DMS79 (cell line): ENCODE measurements at places on chromosomes 2 and 18.

DNA sequence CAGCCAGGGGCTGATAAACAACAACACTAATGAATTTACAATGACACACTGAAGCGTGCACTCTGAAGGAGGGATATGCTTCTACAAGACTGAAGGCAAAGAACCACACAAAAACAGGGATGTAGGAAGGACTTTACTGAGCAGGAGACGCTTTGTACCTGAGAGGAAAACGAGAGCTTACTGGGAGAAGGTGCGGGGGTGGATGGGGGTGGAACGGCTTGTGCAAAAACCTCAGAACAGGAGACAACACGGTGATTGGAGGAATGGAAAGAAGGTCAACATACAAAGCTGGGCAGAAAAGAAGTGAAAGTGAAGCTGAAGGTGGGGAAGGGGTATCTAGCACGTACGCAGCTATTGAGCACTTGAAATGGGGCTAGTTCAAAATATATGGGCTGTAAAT, 93.1 kb downstream of the SLC8A1 start:
- DNase-seq = peak; percentile 50

DNA sequence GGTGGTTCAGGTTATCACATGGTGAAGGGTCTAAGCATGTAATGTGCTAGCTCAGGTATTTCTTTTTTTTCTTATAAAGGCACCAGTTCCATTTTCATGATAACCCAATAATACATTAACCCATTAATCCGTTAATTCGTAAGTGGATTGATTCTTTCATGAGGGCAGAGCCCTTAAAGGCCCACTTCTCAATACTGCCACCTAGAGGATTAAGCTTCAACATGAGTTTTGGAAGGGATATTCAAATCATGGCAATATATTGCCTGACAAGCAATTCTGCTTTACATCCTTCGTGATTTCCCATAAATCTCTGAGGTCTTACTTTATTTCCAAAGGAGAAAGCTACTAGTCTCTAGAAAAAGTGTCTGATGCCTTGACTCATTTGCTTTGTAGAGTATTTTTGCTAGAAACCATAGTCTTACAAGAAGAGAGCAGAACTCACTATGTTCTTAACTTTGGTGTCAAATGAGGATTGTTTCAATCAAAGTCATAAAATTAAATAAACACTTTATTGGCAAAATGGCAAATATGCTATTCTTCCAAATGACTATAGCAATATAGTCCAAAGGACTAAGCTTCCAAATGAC, 271.3 kb downstream of the KCNS3 start:
- DNase-seq = peak; percentile 11

DNA sequence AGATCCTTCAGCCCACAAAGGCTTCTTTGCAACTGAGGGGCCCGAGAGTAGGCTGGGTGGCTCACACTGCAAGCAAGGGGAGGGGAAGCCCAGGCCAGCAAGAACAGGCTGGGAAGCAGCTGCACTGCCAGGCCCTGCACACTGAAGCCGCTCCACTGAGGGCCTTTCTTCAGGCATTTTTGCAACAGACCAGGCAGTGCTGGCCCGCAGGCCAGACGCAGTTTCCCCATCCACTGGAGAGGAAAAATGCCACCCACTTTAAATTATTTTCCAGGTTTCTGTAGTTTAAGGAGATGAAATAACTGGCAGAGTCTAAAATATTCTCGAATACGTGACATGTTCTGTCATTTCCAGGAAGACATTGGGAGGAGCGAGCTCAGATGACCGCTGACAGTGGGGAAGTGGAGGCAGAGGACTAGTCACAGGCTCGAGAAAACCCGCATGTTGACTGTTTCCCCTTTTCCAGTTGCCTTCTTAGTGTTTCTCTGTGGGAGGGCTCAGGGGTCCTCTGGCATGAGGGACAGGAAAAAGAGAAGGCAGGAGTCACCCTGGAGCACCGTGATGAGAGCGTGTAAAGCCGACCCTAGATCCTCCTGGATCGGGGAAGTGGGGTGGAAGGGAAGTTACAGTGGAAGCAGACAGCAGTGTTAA, 53.3 kb upstream of the B3GNT7 start:
- DNase-seq = no peak

- no peak for DNase-seq
Measured at GRCh38 chr2:10435820-10436204, 12.3 kb downstream of the ODC1 start.
